ENCODE measurements at places on chromosomes 16 and 17.

DNA sequence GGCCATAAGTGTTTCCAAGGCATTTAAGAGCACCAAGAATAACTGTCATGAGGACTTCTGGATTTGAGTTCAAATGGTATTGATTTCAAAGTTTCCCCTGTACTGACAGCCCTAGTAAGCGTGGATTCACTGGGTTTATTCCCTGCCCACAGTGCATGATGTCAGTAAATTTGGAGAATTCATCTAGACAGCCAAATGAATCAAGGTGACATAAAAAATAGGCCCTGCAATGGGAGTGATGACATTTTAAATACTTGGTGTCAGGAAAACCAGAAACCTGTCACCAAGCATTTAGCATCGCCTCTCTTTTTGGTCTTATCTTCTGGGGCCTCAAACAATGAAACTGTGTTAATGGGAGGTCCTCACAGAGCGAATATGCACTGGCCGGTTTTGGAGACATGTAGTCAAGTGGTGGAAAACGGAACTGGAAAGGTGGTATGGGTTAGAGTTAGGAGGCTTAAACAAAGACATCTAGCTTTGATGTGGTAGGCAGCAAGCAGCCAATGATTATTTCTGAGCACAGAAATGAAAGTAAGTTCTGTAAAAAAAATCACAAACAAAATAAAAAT lies 29.1 kb downstream of the COG4 start:
- DNase-seq = no peak

DNA sequence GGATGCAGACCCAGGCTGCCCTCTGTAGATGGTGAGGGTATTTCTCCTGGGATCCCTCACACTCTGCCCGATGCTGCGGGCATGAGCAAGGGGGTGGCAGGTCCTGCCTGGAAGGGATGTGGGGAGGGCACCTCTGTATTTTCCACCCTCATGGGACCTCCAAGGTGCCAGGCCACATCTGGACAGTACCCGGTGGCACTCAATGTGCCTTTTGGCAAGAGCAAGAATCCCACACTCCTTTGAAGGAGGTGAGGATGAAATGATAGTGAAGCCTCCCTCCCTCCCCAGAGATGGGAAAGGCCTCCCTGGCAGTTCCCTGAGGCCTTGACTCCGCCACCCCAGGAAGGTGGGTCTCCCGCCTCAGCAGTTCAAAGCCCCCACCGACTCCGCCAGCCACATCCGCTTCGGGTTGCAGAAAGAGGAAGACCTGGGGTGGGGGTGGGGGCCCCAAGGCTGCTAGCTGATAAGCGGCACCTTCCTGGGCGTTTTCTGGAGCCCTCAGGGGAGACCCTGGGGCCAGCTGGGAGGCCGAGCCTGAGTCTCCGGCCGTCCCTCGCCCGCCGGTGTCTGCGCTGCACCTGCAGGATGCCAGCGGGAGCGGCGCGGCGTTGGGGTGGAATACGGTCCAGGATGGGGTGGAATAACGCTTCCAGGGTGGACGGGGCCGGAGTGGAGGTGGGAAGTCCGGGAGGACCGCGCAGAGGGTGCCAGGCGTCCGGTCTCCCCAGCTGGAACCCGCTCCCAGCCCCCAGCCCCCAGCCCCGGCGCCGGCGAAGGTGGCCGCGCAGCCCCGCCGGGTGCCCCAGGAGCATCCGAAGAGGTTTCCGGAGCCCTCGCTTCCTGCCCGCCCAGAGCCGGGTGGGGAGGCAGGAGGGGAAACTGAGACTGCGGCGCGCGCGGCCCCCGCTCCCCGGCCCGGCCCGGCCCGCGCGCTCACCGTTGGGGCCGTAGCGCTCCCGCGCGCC lies 718 bp downstream of the ATP2A3 start:
- no peak for DNase-seq

- no peak for DNase-seq
These were observed 109.7 kb downstream of the PLCG2 start for GRCh38 chr16:81888520-81889394.

- DNase-seq = no peak
These were observed 30.1 kb downstream of the ARHGAP17 start for GRCh38 chr16:24984903-24985675.

DNA sequence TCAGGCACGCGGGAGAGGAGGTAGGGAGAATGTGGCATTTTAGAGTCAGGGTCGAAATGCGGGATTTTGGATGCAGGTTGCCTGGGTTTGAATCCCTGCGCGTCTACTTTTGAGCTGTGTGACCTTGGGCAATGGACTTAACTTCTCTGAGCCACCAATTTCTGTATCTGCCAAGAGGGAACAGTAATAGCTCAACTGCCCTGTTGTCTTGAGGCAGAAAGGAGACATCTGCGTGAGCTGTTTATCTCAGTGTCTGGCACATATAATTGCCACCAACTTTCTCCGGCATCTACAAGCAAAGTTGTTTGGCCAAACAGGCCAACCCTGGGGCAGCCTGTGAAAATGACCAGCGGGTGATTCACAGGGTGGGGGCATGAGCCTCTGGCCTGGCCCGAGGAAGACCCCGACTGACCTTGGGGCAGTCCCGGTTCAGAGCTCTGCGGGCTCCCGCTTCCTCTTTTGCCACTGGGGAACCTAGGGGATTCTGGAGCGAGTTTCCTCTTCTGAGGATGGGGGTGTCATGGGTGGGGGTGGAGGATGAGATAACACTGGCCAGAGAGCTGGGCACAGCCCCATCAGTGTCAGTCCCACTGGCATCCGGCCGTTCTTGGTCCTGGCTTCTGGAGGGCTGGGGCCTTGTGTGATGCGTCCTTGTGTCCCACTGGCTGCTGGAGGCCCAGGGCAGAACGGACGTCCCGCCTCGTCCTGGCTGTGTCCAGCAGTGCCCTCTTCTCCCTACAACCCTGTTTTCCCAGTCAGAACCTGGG lies 1.3 kb downstream of the SNN start:
- no peak for DNase-seq

DNA sequence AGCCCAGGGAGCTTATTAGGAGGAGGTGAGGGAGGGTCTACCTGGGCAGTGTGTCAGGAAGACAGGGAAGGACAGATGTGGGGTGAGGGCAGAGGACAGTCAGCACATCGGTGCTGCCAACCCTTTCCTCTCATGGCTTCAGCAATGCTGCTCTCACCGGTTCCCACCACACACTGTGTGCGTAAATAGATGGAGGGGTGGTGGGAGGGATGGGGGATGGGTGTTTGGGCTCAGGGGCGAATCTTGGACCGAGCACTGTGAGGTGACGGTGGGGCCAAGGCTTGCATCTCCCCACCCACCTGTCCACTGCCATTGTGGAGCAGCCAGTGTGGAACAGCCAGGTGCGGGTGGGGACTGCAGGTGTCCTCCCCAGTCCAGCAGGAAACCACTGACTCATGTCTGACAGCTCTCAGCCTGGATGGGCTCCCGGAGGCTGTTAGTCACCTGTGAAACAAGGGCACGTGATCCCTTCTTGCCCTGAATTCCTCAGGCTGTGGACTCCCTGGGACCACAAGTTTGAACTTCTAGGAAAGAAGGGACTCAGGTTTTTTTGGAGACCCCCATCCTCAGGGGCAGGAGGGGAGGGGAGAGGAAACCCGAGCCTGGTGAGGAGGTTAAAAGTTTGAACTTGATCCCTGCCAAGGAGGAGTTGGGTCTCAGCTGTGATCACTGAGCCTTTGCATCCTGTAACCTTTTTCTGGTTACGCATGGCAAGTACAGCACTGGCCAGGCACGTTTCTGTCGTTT lies 42.7 kb upstream of the SMPD3 start:
- no peak for DNase-seq

GRCh38 chr17:62965174-62965685 lies 805 bp upstream of the TANC2 start:
- DNase-seq = peak; percentile 10

DNA sequence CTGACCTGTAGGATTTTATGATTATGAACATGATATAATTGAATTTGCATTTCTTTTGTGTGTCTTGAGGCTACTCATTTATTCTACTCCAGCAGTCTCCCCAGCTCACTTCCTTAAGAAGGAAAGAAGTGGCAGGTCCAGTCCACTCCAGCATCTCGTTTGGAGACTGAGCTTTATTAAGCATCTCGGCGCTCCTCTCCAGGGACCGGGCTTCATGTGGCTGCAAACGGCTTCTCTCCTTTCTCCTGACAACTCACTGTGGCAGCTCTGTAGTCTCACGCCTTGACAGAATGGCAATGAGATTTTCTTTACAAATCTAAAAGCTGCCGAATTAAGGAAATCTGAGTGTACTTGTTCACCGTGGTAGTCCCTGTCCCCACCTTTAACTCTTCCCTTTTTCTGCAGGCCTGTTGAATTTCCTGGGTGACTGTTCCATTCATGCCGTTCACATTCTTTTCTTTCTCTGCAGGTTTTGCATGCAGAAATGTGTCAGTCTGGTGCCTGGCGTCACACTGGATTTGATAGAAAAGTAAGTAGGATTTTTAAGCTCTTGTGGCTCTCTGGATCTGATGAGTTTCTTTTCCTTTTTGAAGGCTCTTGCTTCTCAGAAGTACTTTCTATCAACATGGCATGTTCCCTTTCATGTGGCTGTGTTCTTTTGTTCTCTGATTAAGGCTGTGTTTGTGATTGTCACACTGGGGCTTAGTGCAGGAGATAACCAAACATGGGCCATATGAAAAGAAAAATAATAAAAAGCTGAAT lies 200.5 kb upstream of the CHMP6 start:
- DNase-seq = no peak

- DNase-seq = no peak
These were observed 12.2 kb upstream of the RPH3AL start for GRCh38 chr17:364766-365165.
